NCI-H2107 (cell line): ENCODE measurements at places on chromosomes 12 and 14.

GRCh38 chr12:59408431-59408830, 187.4 kb upstream of the SLC16A7 start:
- no peak for DNase-seq

DNA sequence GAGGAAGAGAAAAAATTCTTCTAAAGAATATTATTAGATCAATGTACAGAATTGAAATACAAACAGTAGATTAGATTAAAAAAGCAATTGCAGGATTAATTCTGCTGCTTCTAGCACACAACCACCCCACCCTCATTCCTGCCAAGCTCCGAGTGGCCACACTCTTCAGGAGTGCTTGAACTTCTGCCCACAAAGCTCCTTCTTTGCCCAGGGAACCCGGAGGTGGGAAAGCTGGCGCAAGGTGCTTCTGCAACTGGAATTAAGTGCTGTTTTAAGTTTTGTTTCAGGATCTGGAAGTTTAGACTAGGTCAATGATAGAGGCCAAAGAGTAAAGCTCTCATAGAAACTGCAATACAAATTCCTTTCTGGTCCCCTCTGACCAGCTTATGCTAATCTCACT, 94.1 kb upstream of the BMP4 start:
- DNase-seq, result no peak

GRCh38 chr12:97482143-97482693, 19.6 kb downstream of the RMST start:
- no peak for DNase-seq

DNA sequence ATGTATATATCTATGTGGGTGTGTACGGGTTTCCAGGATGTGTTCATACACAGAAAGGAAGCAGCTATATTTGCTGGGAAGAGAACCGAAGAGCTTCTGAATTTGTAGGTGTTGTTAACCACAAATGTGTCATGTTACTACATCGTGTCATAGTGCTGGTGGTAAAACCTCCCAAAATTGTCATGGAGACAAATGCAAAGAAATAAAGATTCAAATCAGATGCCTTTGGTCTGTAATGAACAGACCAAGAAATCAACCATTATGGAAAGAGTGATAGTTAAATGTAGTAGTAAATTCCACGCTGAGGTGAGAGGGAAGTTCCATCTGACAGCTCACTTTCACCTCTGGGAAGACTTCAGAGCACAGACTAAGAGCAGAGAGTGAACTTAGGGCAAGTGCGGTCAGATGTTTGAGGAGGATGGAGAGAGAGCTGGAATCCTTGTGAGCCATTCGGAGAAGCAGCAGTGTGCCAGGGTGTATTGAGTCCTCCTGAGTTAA, 487.5 kb downstream of the TMEM121 start:
- no peak for DNase-seq

- DNase-seq, result no peak
Observed at GRCh38 chr14:53384536-53384935, 231.4 kb upstream of the DDHD1 start.
